ENCODE measurements at places on chromosomes 1 and 21.
A peak's percentile ranks its signal among the peaks of the same experiment; 100 is the strongest.

DNA sequence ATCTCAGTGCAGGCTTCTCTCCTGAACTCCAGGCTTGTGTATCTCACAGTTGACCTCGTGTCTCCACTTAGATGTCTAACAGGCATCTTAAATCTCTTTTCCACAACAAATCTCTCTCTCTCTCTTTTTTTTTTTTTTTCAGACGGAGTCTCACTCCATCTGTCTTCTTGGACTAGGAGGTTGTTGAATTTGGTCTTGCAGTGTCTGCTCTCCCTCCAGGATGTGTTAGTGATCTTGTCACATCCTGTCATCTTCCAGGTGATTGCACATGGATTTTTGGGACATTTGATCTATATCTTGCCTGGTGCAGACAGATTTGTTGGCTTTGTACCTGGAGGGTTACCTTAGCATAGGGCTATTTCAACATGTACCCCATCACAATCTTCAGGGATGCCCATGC, 26.5 kb upstream of the KCNA10 start:
- no peak for DNase-seq

GRCh38 chr1:201653233-201653632, 114.3 kb downstream of the NAV1 start:
- no peak for DNase-seq

GRCh38 chr1:54888080-54888733, 1.2 kb upstream of the DHCR24 start:
- DNase-seq: no peak

DNA sequence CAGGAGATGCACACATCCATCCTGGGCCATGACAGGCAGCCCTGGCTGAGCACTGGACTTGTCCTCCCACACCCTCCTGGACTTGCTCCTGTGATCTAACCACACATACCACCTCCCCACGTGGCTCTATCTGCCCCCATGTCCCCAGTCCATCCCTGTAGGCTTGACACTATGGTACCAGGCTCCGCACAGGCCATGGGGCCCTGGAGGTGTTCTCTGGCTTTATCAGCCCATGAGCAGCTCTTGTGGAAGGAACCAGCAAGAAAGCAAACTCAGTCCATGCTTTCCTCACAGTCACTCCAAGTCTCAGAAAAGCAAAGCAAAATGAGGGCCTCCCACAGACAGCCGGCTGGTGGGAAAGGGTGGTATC, 61.6 kb downstream of the CD46 start:
- no peak for DNase-seq

DNA sequence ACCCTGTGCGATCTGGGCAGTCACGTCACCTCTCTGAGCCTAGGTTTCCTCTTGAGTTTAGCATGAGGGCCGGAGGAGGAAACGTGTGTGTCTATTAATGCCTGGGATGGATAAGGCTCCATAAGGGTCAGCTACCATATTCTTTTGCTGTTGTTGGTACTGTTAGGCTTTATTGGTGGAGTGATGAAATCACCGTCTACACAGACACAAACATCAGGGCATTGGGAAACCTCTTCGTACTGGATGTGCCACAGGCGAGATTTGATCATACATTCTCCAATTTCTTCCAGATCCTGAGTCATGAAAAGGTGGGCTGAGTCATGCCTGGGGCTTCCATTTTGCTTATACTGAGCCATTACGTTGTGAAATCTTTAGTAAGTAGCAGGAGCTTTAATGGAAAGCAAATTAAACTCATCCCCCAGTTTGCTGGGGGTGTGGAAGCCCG, 24.9 kb upstream of the GRHL3 start:
- no peak for DNase-seq

DNA sequence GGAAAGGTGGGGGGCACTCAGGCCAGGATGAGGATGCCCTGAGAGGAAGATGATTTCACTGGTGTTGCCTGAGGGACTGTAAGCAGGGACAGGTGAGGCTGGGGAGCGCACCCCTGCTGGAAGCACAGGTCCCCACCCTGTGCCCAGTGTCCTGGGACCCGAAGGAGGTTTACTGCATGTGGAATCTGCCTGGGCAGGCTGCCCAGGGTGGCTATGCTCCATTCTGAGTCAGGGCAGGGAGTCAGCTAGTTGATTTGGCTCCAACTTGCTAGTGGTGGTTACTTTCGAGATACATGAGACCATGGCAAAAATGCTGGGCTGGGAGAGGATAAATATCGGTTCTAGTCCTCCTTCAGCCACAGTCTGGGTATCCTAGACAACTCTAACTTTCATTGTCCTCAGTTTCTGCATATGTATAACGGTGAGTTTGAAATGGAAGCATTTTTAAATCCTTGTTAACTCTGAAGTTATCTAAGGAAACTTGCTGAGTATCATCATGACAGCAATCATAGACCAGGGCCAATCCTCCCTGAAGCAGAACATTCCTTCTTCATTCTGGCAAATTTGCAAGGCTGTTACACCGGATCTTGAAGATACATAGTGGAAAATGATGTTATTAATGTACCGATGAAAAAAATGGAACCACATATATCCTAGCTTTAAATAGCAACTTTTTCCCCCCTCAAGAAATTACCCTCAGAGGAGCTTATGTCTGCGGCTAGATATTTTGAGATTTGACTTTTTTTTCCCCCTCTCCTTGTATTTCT, 7.7 kb downstream of the TLR5 start:
- DNase-seq: no peak

GRCh38 chr1:207026104-207026534, 6.4 kb downstream of the C1orf116 start:
- no peak for DNase-seq

GRCh38 chr21:31318971-31319370, 25.1 kb downstream of the TIAM1 start:
- no peak for DNase-seq

DNA sequence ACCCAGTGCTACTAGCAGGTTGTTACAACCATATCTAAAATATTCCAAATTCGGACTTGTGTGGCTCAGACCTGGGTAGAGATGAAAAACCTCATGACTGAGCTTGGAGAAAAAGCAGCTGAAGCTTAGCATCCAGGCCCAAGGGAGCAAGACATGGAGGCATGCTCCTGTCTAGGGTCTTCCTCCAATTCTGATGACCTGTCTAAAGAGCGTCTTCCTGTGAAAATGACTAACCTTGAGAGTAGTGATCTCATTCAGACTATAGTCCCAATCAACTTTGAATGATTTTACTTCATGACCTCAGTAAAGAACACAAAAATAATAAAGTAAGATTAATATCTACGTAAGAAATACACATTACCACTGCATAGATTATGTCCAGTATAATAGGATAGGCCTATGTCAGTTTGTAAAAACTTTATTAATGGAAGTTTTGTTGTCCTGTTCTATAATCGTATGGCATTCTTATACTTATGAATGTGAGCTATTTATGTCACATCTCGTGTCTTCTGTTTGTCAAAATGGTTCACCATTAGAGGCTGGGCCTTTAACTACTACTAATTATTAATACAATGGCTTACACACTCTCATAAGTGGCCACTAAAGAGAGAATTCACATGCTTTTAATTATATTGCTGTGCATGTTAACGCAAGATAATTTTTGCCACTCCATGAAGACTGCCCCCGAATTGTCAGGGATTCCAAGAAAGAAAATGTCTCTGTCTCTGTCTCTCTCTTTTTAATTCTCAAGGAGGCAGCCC, 201.3 kb downstream of the NCAM2 start:
- DNase-seq: no peak

DNA sequence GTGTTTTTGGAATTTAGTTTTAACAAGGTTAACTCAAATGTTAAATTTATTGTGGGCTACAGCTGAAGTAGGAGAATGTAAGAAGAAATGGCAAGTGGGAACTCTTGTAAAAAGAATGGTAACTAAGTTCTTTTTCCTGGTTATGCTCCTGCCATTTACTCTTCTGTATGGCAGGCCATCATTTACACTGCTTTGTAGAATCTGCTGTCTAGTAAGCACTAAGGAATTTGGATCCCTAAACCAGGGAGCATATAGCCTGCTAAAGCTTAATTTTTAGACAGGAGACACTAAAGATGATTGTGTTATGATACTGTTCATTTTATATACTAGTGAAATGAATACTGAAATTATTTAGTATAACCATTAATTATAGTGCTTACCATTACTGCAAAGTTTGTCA, 85.3 kb downstream of the CAMTA1 start:
- DNase-seq: no peak

GRCh38 chr1:94045465-94046056, 75.4 kb downstream of the ABCA4 start:
- peak; percentile 15 for DNase-seq

GRCh38 chr1:246786606-246787238, 62.5 kb downstream of the SCCPDH start:
- no peak for DNase-seq

DNA sequence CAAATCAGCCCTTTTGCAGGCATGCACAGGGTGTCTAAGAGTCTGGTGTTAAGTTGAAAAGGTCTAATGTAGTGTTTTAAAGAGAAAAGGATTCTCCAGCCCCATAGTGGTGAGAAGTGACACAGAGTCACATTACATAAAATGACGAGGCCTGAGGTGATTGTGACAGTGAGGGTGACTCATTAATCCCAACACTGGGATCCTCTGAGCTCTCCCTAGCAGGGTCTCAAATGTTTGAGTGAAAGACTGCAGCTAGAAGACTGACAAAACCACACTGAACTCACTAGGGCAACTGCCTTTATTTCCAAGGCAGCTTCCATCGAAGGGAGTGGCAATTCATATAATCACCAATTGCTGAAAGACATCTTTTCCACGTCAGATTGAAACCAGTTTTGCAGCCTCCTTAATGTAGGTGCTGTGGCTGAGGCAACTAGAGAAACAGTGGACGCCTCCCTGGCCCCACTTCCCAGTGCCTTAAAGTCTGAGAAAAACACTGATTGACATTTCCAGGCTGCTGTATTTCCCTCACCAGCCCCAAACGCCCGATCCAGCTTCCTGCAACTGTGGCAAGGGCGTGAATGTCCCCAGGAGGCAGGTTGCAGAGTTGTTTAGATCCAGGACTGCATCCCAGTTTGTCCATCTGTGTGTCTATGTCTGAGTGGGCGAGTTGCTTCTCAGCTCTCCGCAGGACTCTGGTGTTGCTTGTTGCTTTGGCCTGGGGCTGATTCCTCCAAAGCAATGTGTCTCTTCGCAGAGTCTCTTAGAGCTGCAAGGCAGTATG, 81.4 kb downstream of the RUNX1 start:
- no peak for DNase-seq

DNA sequence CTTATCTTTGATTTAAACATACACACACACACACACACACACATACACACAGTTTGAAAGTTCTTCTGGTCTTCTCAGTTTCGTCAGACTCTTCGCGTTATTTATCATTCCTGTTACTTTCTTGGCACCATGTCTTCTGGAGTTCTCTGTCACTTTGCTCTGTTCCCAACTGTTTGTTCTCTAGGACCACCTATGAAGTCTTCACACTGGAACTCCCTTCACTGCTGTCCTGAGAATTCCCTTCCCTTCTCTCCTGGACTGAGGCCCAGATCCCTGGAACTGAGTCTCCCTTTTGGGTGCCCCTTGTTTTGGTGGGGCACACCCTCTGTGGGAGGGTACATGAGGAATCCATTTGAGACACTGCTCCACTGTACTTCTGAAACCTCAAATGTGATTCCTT, 30.5 kb downstream of the ALG14 start:
- DNase-seq: no peak
